Inflammatory macrophage treated with lipopolysaccharide for 4 hours (primary cell): ENCODE measurements at places on chromosomes 16 and 17.

DNA sequence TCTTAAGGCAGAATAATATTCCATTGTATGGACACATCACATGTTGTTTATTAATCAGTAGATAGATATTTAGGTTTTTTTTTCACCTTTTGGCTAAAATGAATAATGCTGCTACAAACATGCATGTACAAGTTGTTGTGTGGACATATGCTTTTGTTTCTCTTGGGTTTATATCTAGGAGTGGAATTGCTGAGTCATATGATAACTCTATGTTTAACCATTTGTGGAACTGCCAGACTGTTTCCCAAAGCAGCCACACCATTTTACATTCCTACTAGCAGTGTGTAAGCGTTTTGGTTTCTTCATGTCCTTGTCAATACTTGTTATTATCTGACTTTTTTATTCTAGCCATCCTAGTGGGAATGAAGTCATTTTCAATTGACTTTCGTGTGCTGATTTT lies 21.3 kb downstream of the CYLD start:
- no peak for DNase-seq

GRCh38 chr17:45127548-45128300 lies 4.6 kb downstream of the PLCD3 start:
- no peak for DNase-seq

GRCh38 chr17:7656958-7657609 lies 6.4 kb downstream of the ATP1B2 start:
- DNase-seq, result no peak

GRCh38 chr17:74045608-74046280 lies 157.7 kb upstream of the RPL38 start:
- no peak for DNase-seq

- no peak for DNase-seq
These were observed 220.0 kb downstream of the NTN1 start for GRCh38 chr17:9241371-9241712.

DNA sequence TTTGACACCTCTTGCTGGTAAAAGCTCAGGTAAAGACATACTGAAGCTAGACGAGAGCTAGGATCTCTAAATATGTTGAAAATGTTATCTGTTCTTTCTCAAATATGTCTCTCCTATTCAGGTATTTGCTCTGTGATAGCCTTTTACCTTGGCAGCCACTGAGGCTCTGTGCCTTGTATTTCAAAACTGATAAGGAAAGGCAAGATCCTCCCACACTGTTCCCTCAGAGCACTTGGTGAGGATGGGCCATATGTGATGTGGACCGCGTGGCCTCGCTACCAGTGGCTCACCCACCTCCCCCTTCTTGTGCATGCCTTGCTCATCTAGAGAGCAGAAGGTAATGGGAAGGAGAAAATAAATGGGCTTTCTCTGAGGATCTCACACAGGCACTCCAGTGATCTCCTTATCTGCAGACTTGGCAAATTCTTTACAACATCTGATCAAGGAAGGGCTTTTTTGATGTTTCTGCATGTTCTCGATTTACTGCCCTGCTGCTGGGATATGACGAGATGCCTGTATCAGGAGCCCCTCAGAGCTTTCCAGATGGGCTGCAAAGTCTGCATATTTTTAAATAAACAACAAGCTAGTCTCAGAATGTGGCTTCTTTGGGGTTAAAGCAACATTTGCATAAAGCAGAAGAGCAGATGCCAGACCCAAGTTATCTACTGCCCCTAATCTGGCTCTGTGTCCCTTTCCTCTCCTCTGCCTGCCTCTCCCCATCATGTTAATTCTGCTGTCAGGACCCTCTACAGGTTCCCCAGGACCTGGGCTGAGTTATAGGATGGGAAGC lies 16.9 kb downstream of the HOXB1 start:
- DNase-seq, result no peak

DNA sequence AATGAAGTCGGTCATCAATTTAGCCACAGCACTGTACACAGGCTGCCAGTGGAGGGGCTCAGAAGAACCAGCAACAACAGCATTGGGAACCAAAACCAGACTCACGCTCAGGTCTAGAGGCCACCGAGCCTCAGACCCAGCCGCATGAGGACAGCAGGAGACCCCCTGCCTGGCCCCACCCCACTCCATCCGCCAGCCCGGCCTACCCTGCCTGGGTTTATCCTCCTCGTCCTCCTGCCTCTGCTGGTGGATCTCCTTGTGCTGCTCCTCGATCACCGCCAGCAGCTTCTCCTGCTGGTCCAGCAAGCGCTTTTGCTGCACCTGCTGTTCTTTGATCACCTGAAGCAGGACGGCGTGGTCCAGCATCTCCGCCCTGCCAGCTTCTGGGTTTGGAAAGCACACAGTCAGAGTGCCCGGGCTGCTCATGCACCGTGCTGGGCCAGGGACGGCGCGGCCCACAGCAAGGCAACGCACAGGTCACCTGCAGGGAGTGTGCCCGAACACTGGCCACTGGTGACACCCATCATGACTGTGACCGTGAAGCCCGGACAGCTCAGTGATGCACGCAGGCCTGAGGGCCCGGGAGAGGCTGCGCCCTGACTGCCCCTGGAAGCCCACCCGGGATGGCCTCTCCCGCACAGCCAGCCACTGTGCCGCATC lies 7.7 kb downstream of the NDUFAF8 start:
- DNase-seq, result no peak

GRCh38 chr17:13086142-13086769 lies 68.4 kb upstream of the ELAC2 start:
- DNase-seq, result no peak

DNA sequence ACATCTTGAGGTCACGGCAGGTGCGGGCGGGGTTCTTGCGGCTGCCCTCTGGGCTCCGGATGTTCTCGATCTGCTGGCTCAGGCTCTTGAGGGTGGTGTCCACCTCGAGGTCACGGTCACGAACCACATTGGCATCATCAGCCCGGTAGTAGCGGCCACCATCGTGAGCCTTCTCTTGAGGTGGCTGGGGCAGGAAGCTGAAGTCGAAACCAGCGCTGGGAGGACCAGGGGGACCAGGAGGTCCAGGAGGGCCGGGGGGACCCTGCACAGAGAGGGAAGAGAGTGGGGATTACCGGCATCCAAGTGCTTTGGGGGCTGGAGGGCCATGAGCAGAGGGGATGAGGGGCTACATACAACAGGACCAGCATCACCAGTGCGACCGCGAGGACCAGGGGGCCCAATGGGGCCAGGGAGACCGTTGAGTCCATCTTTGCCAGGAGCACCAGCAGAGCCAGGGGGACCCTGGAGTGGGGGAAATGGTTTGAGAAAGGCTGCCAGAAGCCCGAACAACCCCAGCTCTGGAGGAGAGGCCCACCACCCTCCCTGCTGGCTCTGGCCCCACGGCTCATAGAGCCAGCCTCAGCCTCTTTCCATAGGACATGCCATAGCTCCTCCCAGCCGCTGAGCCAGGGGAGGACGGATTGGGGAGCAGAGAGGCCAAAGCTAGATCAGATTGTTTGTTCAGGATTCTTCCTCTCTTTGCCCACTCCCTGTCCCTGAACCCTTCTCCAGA lies 14.6 kb downstream of the COL1A1 start:
- DNase-seq, result no peak

GRCh38 chr16:720447-720989 lies 428 bp upstream of the ANTKMT start:
- DNase-seq, result no peak

DNA sequence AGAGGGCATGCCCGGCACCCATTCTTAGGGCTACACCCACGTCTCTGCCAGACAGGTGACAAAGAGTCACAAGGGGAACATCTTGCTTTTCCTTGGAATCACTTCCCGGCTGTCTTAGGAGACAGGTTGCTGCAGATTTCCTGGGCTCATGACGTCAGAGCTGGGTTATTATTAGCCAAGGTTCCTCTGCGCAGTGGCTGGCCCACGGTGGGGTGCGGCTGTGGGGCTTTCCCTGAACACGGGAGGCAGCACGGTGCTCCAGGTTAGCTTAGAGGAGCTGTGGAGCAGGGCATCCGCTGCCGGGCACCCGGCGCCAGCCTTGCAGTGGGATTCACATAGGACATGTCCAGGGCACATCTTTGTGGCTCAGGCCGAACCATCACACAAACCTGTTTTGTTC lies 118.0 kb upstream of the PLCG2 start:
- DNase-seq, result no peak

DNA sequence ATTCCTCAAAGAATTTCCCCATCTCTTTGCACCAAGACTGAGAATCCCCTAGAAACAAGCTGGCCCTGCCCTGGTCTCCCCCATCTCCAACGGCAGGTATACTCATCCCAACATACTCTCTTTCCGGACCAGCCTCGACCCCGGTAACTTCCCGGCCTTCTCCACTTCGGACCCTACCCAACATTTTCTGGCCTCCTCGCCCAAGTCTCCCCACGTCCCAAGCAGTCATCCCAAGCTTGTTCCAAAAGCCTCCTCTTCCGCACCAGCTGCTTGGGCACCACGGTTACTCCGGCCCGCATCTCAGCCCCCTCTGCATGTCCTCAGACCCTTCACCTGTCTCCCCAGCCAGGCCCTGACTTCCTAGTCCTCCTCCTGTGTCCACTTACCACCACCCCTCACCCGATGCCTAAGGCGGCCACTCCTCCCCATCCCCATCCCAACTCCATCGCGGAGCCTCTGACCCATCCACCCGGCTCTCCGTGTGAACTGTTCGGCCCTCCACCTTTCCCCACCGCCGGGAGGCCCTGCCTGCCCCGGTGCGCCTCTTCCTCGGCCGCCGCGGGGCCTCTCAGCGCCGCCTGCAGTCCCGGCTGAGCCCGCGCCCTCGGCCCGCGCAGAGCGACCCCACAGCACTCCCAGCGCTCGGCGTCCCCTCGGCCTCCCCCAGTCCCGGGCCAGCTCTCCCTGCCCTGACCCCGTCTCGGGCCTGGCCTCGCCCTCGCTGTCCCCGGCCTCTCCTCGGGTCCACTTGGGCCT lies 994 bp downstream of the PITPNA start:
- DNase-seq, result no peak

DNA sequence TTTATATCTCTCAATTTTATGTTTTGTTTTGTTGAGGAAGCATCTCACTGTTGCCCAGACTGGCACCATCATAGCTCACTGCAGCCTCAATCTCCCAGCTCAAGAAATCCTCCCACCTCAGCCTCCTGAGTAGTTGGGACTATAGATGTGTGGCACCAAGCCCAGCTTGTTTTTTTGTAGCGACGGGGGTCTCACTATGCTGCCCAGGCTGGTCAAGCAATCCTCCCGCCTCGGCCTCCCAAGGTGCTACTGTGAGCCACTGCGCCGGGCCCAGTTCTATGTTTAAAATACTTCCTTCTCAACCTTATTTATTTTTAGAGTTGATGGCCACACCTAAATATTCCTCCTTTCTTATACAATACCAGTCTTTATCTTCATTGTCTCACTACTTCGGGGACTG lies 1.9 kb upstream of the NFE2L1 start:
- DNase-seq, result no peak

- DNase-seq, result no peak
These were observed 37.6 kb downstream of the TEX2 start for GRCh38 chr17:64225410-64225809.

GRCh38 chr16:81604960-81605383 lies 160.4 kb downstream of the CMIP start:
- DNase-seq, result no peak

DNA sequence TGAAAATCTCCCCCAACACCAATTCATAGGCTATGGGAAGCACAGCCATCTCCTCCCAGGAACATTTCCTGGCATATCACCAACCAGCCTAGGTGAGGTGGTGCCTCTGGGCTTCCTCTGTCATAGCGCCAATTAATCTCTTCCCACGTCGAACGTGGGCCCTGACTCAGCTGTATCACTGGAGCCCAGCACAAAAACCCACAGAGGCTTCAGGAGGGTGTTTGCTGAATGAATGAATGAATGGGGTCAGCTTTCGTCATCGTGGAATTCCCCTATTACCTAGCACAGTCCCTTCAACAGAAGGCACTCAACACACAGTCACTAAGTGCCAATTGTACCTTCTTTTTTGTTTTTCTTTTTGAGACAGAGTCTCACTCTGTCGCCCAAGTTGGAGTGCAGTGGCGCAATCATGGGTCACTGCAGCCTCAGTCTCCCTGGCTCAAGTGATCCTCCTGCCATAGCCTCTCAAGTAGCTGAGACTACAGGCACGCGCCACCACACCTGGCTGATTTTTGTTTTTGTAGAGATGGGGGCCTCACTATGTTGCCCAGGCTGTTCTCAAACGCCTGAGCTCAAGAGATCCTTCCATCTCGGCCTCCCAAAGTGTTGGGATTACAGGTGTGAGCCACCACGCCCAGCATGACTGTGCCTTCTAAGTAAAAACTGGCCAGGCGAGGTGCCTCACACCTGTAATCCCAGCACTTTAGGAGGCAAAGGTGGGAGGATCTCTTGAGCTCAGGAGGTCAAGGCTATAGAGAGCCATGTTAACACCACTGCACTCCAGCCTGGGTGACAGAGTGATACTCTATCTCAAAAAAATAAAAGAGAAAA lies 4.1 kb downstream of the ZNF688 start:
- peak; percentile 62 for DNase-seq

GRCh38 chr17:50163843-50164696 lies 1.7 kb upstream of the SGCA start:
- DNase-seq, result peak; percentile 78

DNA sequence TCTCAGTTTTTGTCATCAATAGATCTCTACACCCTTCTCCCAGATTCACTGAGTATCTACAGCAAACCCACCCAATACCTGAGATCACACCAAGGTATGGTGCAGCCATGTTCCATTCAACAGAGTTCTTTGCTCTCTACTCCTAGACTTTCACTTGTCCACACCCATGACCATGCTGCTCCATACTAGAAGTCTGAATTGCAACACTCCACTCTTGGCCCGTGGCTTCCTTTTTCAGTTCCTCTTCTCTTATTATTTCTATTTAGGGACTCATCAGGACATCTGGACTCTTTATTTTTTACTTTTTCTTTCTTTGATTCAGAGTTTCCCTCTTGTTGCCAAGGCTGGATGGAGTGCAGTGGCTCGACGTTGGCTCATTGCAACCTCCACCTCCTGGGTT lies 37.1 kb downstream of the YWHAE start:
- peak; percentile 93 for DNase-seq

DNA sequence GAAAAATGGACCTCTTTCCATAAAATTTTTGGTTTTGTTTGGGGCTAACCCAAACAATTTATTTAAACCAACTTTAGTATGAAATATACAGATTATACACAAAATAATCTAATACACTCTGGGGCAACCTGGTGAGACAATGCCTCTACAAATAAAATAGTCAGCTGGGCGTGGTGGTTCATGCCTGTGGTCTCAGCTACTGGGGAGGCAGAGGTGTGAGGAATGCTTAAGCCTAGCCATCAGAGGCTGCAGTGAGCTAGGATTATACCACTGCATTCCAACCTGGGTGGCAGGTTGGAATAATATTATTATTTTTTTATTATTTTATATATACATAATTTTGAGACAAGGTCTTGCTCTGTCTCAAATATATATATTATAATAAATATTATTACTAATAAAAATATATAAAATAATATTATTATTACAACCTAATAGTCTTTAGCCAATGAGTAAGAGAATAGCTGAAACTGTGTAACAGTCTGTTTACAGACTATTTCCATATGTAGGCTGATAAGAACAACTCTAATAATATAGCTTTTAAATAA lies 50.5 kb downstream of the GLG1 start:
- DNase-seq, result no peak

- DNase-seq, result no peak
These were observed 82.1 kb downstream of the CFDP1 start for GRCh38 chr16:75351183-75351582.
